Gastroesophageal sphincter (tissue), 4 donors: ENCODE measurements at places on chromosomes 1 and 21. TPM values are rescaled to one million over a fixed set of nuclear protein-coding genes. Genes with fewer than 3 reads are reported as not detected.

The OR2L5 gene
- not detected for total RNA-seq

The SORT1 gene
- total RNA-seq = 99.7 TPM

The SNRPE gene
- total RNA-seq = 18.9 TPM

The TRIM63 gene
- total RNA-seq = 0.15 TPM

The FAAH gene
- 7.0 TPM for total RNA-seq

The OPTC gene
- total RNA-seq = not detected

The PIK3CD gene
- 15.1 TPM for total RNA-seq

DNA sequence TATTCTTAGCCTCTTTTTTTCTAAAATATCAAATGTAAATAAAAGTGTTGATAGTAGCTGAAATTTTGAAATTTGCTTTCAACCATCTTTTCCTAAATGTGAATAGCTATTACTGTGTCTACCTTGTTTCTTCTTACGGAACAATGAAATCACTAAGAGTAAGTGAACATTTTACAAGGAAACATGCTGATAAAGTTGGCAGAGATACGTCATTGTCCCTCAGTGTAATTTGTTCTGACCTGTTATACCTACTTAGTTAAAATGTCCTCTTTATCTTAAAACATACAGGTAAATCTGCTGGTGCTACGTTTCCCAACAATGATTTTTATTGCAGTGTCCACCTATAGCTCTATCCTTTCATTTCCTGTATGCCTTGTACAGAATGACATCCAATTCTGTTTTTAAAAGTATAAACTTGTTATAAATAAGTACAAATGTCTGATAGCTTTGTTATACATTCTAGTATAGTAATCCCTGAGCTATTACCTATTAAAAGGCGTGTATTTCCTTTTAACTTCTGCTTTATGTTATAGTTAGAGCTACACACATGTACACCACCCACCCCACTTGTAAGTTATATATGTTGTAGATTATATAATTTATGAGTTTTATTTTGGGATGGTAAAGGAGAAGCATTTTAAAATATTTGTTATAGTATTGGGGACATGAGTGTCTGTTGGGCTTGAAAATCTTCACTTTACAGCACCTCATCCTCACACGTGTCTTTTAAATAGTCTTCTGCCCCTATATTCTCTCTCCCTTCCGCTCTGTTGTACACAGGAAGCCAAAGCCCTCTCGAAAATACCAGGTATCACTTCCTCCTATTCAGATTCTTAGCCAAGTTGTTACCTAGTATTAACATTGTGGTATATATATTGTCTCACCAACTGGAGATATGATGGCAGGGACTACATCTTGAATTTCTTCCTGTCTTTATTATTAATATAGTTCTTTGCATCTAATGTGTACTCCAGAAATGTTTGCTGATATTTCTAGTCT lies 25.2 kb downstream of the LAMC1 start:
- no peak for ATAC-seq

DNA sequence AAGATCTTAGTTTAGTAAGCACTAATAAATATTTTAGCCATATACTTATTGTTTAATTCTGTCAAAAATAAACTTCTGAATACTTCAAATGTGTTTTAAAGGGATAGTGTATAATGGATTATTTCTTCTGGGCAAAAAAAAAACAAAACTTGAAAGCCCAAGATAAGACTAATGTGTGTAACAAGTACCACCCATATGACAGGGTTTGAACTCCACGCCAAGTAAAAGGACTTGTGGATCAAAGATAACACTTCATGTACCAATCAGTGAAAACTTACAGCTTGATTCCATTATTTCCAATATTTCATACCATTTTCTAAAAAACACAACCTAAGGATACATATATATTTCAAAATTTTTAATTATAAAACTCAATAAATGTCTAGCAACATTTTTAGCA lies 59.5 kb downstream of the DENND1B start:
- no peak for ATAC-seq

DNA sequence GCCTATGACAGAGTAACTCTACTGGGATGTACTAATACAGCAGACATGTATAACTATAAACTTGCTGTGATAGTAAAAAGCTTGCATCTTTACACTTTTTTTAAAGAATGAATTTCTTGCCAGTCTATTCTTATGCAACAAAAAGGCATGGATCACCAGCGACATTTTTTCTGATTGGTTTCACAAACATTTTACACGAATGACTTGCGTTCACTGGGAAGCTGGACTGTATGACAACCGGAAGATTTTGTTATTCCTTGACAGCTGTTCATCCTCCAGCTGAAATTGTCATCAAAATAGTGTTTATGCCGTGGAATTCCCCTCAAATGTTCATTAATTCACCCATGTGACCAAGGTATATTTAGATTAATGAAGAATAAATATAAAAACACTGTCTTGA lies 131.0 kb downstream of the XPR1 start:
- no peak for ATAC-seq

- ATAC-seq = no peak
Observed at GRCh38 chr1:212962509-212962908, 12.2 kb downstream of the VASH2 start.

- no peak for ATAC-seq
Observed at GRCh38 chr1:225880222-225880588, 2.0 kb downstream of the TMEM63A start.

DNA sequence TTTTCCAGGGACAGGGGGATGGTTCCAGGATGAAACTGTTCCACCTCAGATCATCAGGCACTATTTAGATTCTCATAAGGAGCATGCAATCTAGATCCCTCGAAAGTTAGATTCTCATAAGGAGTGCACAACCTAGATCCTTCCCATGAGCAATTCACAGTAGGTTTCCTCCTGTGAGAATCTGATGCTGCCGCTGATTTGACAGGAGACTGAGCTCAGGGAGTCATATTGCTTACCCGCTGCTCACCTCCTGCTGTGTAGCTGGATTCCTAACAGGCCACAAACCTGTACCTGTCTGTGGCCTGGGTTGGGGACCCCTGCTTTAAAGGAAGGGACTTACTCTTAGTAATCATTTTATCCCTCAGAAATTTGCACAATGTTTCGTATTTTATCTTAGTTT lies 9.3 kb downstream of the CTH start:
- ATAC-seq = no peak

GRCh38 chr1:178037510-178038253 lies 56.2 kb upstream of the RASAL2 start:
- ATAC-seq = peak; percentile 98

- no peak for ATAC-seq
Observed at GRCh38 chr1:201381130-201381529, 3.6 kb upstream of the TNNT2 start.
